Activated CD4-positive, alpha-beta T cell treated with anti-CD3 and anti-CD28 coated beads, Interleukin-2, amount 50 U/mL, for 16 hours (primary cell): ENCODE measurements at places on chromosomes 12 and 14.

- DNase-seq, result no peak
Measured at GRCh38 chr14:104551851-104552737, 27.5 kb upstream of the C14orf180 start.

- no peak for DNase-seq
Measured at GRCh38 chr14:90659156-90659555, 157.1 kb downstream of the TTC7B start.

GRCh38 chr14:75445963-75446362, 18.1 kb downstream of the JDP2 start:
- no peak for DNase-seq

DNA sequence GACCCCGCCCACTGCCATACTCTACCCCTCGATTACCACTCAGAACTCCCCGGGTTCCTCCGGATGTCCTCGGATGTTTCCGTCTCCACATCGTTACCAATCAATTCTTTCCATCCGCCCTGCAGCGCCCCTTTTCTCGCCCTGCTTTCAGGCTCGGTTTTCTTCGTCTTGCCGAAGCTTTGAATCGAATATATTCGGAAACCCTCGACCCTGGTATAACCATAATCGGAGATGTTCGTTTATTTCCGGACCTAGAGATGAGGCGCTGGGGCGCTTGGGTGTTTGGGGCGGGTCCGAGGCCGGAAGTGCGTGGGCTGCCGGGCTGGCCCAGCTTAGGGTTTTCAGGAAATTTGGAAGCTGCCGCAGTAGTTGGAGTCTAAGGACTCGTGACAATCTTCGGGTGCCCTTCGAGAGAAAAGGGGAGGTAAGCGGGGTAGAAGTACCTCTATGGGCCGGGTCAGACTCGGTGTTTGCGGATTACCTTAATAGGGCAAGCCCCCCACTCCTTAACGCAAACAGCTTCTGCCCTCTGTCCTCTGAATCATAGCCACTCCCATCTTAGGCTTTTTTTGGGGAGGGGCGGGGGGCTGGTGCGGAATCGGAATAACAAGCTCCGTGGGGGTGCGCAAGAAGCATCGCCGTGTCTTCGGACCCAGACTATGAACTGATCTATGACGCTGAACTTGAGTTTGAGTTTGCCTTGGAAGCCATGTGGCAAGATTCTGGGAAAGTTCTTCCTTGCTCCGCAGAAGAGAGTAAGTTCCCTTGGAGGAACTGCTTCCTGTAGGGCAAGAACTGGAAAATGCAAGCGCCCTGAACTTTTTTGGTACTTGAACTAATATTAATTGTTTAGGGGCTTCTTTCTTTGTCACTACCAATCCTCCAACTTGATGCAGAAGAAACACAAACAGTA, at the start of gene C14orf119:
Gene C14orf119, plus strand, starts transcription at position 310 of the 913 bp plus-strand sequence. CDS start 2,154 bp downstream, outside the sequence.
- DNase-seq, result peak; percentile 100

GRCh38 chr12:95687937-95688336, 102.6 kb downstream of the NTN4 start:
- no peak for DNase-seq

DNA sequence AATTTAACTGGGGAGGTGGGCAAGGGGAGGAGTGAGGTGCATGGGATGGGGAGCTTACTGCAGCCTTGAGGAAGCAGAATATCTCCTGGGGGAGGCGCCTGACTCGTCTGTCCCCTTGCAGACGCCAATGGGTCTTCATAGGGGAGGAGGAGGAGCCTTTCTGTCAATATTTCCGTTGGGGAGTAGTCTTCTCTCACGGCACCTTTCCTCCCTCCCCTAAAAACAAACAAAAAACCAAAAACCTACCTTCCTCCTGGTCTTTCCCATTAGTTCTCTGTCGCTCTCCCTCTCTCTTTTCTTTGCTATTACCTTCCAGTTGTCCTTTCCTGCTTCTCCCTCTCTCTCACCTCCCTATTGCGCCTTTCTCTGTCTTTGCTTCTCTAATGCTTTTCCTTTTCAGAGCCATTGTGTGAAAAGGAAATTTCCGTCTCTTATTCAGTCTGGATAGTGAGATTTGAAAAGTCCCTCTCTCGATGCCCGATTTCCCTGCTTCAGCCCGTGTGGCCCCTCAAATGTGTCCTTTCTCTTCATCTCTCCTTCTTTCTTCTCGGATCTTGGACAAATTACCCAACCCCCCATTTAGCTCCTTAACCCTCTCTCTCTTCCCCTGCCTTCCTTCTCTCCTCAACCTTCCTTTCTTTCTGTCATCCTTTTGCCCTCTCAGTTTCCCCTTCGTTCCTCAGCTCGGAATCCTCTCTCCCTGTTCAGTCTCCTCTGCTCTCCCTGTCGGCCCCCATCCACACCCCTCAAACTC, 5.9 kb downstream of the GPR84 start:
- DNase-seq, result peak; percentile 72

- peak; percentile 67 for DNase-seq
Measured at GRCh38 chr12:49671031-49671765, 36.0 kb downstream of the FMNL3 start.

- no peak for DNase-seq
Measured at GRCh38 chr12:21731144-21731543, 43.4 kb downstream of the KCNJ8 start.

DNA sequence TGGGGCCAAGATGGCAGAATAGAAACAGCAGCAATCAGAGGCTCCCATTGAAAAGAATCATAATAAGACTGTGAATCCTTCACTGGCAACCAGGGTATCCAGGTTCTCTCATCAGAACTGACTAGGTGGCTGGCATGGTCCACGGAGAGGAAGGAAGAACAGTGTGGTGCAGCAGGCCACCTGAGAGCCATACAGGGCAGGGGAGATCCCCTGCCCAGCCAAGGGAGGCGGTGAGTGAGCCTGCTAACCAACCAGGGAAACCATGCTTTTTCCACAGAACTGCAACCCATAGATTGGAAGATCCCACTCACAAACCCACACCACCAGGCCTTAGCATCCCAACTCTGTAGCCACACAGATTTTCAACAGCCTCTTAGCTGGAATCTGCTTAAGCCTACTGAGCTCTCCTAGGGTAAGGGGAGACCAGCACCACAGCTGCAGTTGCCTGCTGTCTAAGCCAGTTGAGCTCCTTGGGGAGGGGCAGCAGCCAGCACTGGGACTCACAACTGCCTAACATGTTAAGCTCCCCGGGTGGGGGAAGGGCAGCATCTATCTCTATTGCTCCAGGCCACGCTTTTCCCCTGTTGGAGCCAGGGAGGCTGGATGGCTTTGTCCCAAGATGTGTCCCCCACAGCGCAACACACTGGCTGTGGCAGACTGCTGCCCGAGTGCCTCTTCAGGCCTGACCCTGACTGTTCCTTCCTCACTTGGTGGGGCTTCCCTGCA, 342.6 kb upstream of the CCDC196 start:
- no peak for DNase-seq

DNA sequence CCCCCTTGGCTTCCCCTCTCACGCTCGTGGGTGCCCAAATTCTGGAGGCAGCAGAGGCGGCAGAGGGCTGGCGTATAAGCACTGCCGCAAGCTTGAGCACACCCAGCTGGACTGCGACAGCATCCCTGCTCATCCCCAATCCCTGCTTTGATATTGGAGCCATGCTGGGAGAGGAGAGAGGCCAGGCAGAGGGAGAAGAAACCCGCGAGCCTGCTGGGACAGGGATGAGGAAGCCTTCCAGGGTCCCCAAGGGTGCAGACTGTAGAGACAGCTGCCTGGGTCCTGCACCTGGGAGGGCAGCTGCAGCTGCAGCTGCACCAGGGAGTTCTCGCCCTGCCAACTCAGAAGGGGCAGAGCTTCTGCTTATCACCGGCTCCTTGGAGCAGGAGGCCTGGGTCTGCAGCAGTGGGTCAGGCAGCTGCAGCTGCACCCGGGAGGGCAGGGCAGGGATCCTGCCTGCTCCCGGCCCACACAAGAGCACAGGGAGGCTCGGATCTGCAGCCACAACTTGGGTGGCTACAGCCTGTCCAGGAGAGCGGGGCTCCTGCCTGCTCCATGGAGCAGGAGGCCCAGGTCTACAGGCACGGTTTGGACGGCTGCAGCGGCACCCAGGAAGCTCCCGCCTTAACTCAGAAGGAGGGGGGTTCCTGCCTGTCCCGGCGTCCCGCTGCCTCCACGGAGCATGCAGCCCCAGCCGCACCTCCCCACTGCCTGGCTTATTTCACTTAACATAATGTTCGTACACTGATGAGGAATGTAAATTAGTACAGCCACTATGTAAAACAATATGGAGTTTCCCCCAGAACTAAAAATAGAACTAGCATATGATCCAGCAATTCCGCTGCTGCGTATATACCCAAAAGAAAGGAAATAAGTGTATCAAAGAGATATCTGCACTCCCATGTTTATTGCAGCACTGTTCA, 60.4 kb upstream of the SGPP1 start:
- DNase-seq, result no peak

DNA sequence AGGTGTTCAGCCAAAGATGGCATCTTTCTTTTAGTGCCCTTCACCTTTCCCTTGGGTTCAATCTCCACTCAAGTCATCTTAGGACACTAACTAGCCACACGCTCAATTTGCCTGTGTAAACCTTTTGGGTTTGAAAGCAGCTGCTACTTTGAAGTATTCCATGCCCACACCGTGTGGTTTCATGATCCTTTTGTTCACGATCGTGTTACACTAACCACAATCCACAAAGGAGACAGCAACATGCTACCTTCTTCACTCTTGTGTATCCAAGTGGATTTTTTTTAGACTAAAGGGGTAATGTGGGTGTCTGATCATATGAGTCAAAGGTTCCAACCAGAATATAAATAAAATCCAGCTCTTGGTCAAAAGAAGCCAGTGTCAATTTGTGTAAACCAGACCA, 122.7 kb upstream of the FAR2 start:
- DNase-seq, result no peak
